AG09319 (cell line): ENCODE measurements at places on chromosomes 2 and 18.

- DNase-seq: peak; percentile 23
Measured at GRCh38 chr2:181742922-181743722, 62.8 kb upstream of the NEUROD1 start.

- DNase-seq: peak; percentile 2
Measured at GRCh38 chr2:219912491-219912921, 285.1 kb downstream of the SLC4A3 start.

- no peak for DNase-seq
Measured at GRCh38 chr2:218892693-218893348, 12.2 kb downstream of the WNT10A start.

DNA sequence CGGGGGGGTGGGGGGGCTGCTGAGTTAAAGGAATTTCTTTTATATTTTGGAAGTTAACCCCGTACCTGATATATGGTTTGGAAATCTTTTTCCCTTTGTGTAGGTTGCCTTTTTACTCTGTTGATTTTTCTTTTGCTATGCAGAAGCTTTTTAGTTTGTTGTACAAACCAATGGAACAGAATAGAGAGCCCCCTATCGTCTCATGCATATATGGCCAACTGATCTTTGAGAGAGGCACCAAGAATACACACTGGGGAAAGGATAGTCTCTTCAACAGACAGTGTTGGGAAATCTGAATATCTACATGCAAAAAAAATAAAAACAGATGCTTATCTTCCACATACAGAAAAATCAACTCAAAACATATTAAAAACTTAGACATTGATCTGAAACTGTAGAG is 647.8 kb upstream of the KLHL29 start:
- DNase-seq: no peak

DNA sequence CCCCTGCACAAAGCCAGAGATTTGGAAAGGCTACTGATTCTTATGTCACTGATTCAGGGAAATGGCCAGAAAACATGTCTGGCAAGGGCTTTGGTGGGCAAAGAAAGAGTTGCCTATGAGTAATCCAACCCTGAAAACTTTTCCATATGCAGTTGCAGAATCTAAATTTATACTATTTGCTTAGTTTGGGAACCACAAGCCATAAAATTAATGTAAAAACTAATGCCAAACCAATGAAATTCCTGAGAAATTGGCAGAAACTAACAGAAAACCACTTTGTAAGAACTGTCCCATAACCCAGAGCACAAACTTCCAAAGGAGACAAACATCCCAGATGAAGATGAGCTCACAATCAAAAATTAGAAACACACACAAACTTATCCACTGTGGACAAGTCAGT is 48.8 kb downstream of the TCF4 start:
- DNase-seq: no peak

GRCh38 chr2:40451918-40452605 is at the start of gene SLC8A1:
TSS of gene SLC8A1 (minus strand) at chr2:40452090.
- DNase-seq: no peak

- no peak for DNase-seq
Measured at GRCh38 chr2:128612628-128613027, 294.0 kb upstream of the HS6ST1 start.

DNA sequence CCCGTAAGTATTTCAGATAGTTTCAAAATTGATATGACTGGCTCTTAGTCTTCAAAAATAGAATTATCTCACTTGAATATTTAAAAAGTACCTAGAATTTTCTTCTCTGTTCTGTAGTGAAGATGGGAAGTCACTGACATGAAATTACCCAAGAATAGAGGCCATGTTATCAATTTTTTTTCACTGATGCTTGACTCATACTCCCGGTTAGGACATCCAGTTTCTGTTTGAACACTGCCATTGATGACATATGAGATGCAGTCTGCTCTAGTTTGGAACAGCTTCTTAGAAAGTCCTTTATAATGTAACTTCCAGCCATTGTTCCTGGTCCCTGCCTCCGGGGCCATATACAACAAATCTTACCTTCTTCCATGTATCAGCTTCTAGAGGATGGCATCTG is 26.0 kb downstream of the MAP3K20 start:
- DNase-seq: no peak

DNA sequence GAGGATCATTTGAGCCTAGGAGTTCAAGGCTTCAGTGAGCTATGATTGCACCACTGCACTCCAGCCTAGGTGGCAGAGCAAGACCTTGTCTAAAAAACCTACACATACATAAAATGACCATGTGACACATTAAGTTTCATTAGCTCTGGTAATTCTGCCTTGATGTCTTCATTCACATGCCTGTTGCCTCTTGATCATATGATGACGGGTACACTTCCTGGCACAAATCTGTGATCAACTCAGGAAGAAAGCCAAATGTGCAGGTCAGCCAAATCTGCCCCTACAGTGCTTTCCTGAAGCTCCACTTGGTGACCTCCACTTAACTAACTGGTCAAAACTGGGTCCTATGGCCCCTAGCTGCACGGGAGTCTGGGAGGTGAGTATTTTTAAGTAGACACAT is 54.4 kb upstream of the B3GNT7 start:
- no peak for DNase-seq

DNA sequence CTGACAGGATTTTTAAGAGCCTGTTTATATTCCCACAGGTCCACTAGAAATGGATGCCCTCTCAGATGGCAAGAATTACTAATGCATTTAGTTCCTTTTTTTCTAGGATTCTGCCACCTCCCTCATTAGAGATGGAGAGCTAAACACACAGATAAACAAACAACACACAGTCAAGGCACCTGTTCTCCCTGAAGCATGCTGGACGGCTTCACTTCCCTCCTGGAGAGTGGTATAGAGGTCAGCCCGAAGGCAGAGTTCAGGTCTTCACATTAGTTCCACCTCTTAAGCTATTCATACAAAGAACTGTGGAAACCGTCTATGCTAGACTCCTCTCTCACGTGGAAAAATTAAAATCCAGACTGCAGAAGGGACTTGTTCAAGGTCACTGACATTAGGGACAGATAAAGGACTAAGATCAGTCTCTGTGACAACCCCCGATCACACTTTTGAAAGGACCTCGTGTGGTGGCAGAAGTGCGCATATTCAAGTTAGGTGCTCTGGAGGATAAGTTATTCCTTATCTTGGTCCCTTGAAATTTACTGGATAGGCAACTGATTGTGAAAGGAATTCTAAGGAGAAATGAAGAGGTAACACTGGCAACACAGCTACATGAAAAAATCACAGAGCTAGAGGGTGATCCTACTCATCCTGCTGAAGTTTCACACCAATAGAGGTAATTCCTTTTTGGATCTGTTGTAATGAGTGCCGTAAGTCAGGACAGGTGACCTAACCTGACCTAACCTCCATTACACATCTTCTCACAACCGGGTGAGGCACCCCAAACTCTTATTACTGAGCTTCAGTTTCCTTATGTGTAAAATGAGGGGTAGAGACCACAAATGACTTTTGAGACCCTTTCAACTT is 75.1 kb downstream of the SPRED2 start:
- no peak for DNase-seq

- DNase-seq: no peak
Measured at GRCh38 chr2:165927353-165927752, 26.2 kb downstream of the TTC21B start.

- DNase-seq: no peak
Measured at GRCh38 chr2:136916131-136916530, 150.8 kb downstream of the THSD7B start.

- DNase-seq: no peak
Measured at GRCh38 chr2:48357351-48357750, 172.6 kb upstream of the STON1 start.

GRCh38 chr2:237883951-237884446 is 24.6 kb downstream of the RAMP1 start:
- DNase-seq: no peak

GRCh38 chr18:24559526-24559925 is 99.1 kb downstream of the HRH4 start:
- no peak for DNase-seq

GRCh38 chr2:8487461-8487932 is 194.4 kb upstream of the ID2 start:
- DNase-seq: no peak

DNA sequence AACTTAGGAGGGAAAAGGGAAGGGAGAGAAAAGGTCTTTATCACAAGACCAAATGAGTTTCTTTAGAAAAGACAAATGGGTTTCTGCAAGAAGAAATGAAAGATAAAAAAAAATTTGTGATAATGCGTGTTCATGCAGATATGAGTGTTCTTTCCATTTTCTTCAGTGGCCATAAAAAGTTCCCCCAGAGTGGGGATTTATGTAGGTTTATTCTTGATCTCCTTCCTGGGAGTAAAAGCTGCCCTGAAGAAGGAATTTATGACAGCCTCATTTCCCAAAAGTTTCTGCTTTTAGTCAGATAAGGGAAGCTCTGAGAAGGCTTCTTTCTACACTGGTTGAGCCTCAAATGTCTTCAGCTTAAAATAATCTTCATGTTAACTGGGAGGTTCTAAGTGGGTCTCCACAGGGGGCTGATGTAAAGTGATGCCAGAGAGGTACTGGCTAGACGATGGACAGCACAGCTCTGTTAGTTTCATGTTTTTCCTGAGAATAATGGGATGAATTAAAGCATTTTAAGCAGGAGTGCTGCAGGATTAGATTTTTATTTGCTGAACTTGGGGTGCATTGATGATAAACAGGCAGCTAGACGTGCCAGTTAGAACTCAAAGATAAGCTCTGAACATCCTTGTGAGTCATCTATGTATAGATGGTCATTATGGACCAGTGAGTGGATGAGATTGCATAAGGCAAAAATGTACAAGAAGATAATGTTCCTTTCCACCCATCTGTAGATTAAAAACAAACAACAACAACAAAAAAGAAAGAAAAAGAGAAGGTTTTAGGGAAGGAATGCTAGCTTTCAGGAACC is 99.4 kb upstream of the MSH2 start:
- DNase-seq: no peak

GRCh38 chr2:171432969-171433762 is 624 bp downstream of the METTL8 start:
- no peak for DNase-seq

- no peak for DNase-seq
Measured at GRCh38 chr2:10913501-10914271, 2.0 kb downstream of the KCNF1 start.

- no peak for DNase-seq
Measured at GRCh38 chr18:79805211-79805887, 7.6 kb downstream of the KCNG2 start.

DNA sequence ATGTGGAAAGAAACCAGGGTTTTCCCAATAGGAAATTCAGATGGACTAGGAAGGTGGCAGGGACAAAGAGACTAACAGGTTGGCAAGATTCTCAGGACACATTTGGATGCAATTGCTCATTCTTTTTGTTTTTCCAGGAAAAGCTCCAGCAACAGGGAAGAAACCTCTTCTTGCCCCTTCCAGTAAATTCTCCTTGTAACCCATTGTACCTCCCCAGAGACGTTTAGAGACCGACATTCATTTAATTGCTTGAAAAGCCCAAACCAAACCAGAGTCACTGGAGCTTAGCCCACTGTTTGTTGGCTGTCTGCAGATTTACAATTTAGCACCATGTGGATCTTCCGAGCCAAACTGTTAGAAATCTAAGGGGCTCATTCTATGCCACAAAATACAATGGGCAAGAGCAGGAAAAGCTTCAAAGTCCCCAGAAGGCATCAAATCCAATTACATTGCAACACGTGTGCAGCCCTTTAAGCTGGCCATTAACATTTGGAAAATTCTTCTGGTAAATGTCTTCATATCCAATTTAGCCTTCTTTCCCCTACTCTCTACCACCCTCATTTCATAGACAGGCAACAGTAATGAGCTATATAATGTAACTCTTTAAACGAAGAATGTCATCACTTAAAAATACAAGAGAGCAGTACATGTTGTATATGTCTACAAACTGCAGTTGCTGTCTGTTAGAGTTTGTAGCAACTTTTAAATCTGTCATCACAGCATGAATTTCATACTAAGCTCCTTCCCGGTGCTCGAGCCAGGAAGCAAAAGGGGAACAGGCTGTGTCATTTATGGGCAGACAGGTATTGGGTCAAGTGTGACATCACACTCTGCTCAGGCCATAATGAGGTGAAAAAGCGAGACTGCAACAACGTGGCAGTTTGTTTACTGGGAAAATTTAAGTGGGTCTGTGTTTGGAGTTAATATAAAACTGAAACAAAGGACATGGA is 235.6 kb upstream of the HNRNPA3 start:
- DNase-seq: no peak

GRCh38 chr2:68588589-68588988 is 54.8 kb upstream of the PROKR1 start:
- no peak for DNase-seq

DNA sequence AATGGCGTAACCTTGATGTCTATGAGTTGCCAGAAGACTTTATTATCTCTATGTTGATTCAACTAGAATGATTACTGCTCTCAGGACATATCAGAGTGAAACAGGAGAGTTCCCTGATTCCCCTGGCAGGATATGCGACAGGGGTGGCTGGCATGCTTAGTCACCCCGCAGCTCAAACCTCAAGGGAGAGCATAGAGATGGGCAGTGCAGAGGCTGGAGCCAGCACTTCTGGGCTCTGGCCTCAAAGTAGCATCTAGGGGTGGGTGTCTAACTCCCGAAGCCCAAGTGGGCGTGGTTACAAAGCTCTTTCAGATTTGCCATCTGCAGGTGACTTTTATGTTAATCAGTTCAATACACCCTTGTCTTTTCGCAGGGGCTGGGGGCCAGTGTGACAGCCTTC is 391.6 kb downstream of the ADCYAP1 start:
- no peak for DNase-seq

- DNase-seq: no peak
Measured at GRCh38 chr2:79099140-79099686, 11.4 kb upstream of the REG1B start.

GRCh38 chr18:54181856-54182602 is 42.4 kb downstream of the MBD2 start:
- DNase-seq: no peak

DNA sequence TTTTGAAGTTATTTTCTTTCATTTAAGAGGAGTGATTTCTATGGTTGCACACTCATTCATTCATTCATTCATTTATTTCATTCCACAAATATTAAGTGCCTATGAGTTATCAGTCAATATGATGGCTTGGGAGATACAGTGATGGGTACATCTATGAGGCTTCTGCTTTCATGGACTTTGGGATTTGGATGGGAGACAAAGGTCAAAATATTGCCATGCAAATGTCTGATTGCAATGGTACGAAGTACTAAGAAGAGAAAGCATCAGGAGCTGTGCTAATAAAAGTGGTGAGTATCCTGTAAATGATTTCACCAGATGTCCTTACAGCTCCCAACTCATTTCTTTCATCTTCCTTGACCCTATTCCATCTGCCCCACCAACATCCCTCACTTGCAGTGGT is 174.4 kb upstream of the MEX3C start:
- DNase-seq: no peak

- no peak for DNase-seq
Measured at GRCh38 chr18:78304192-78305164, 675.1 kb upstream of the SALL3 start.
